ENCODE measurements at places on chromosomes 7 and 10. TPM values are rescaled to one million over a fixed set of nuclear protein-coding genes. Genes with fewer than 3 reads are reported as not detected.

GRCh38 chr10:83965473-83965872, 173.8 kb upstream of the GHITM start:
- DNase-seq, result no peak

DNA sequence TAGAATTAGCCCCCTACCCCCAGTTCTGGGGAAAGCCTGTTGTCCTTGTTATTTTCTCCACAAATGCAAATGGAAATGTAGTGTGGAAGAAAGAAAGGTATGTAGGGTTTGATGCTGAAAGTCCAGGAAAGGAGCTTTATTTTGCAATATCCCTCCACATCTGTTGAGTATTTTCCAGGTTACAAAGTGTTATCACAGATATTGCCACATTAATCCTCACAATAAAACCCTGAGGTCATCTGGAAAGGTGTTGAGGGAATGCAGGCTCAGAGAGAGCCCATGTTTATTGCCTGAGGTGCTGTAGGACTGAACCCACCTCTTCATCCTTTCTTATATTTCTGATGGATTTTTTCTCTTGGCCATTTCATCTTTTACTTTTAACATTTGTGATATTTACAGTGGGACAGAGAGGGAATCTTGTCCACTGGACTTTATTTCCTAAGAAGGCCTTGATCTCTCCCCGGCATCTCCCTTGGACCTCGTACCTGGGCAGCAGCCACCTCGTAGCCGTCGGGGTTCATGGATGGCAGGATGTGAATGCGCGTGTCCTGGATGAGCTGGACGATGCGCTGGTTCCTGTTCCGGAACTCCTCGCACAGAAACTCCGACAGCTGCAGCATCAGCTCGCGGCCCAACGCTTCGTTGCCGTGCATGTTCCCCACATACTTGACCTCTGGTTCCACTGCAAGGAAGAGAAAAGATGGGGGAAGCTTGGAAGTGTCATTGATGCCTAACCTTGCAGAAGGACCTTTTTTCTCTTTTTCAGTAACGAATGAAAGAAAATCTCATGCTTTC, 6.0 kb downstream of the CPN1 start:
- no peak for DNase-seq

- DNase-seq, result no peak
These were observed 183.4 kb downstream of the PRKG1 start for GRCh38 chr10:51257511-51258248.

DNA sequence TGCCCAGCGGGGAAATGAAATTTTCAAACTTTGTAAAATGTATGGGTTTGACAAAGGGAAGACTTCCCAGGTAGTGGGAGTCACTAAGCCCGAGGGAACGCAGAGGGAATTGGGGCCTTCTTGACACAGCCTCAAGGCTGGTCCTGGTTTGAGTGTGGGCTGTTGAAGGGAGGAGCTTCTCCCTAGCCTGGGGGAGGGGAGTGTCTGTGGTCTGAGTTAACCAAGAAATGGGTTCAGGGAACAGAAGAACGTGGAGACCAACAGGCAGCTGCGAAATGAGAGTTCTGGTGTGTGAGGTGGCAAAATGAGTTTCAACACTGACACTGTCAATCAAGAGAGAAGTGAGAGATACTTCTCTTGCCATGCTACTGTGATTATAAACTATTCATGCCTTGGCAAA, 32.7 kb upstream of the BAMBI start:
- DNase-seq, result no peak

GRCh38 chr7:119761776-119762175, 511.2 kb upstream of the KCND2 start:
- DNase-seq, result no peak

- DNase-seq, result no peak
These were observed 383.8 kb upstream of the SORCS1 start for GRCh38 chr10:107548301-107548700.

DNA sequence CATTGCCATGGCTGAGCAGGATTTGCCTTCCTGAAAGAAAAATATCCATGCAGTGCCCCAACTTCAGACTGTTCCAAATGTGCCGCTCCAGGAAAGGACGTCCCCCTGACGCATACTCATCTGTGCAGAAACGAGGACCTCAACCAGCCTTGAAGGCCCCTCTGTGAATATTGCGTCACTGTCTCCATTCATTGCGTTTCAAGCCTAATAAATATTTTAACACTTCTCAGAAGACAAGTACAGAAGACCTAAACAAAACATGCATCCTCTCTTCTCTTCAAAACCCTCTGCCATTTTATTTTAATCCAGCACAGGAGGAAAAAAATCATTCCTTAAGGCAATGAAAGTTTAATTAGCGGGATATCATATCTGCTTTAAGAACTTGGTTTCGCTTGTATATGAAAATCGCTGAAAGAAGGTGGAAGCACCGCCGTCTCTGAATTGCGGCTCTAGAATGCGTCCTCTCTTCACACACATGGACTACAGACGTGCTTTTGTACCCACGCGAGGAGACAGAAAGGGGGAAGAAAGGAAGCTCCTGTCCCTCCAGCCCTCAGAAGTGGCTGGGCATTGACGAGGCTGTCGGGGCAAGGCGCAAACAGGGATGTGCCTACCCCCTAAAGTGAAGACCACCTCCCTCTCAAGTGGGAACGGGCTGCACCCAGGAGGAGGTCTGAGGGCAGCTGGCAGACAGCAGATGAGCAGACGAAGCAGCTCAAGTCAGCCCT, 36.8 kb downstream of the RGS10 start:
- DNase-seq, result no peak

DNA sequence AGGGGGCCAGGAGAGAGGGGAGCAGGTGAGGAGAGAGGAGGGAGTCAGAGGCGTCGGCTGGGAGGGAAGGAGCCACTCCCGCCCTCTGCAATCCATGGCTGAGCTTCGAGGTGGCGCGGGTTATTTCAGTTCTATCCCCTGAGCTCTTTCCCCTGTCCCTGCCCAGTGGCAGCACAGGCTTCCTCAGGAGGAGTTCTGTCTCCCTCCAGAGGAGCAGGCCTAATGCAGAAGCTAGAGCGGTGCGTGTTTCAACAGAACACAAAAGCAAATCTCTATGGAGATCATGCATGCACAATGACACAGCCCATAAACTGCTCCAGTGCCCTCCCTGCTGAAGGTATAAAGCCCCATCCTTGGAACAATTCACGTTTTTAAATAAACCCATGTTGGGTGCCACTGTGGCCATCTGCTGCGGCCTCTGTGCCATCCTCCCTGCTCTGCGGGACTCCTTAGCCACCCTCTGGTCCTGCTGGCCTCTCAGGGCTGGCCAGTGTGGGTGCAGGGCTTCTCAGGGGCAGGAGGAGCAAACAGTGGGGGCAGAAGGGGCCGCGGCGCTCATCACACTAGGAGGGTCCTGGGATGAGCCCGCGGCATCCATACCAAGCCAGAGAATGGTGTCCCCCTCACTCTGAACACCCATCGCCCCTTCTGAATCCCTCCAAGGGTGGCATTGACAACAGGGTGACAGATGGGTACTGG, 192.6 kb upstream of the LYZL2 start:
- no peak for DNase-seq

Gene RP9
- polyA plus RNA-seq, result 16.0 TPM

Gene CALD1
- 148 TPM for polyA plus RNA-seq

Gene NEURL1
- polyA plus RNA-seq, result 0.06 TPM
